ENCODE measurements at places on chromosomes 7 and 10.

- no peak for DNase-seq
These were observed 28.7 kb downstream of the ST8SIA6 start for GRCh38 chr10:17425584-17426262.

- DNase-seq, result no peak
These were observed 303.6 kb downstream of the MAGI2 start for GRCh38 chr7:79149831-79150230.

DNA sequence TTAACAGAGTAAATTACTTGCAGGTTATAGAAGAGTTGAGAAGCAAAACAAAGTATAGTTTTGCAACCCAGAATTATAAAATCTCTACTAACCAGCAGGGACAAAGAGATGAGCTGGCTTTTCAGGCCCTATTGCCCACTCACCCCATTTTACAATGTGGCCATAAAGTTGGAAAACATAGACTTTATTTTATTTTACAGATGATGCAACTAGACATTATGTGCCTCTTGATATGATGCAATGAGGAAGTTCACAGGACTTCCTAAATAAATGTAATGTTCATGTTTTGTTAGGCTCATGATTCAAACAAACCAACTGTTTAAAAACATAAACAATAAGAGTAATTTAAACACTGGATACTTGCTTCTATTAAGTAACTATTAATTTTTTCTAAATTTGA lies 141.1 kb upstream of the WNT16 start:
- DNase-seq, result no peak

DNA sequence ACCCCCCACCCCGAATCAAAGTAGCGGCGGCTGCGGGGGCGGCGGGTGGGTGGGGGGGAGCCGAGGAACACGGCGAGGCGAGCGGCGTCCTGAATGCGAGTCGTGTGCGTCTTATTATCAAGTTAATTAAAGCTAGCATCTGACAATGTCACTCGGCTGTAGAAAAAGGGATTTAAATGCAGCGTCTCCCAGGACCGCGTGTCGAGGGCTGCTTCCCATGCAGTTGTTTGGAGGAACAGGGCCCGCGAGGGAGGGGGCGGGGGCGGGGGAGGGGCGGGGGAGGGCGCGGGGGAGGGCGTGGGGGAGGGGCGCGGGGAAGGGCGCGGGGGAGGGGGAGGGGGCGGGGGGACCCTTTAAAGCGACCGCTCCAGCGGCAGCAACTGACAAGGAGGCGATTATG lies 2.7 kb upstream of the UNCX start:
- DNase-seq, result no peak

- DNase-seq, result peak; percentile 99
These were observed 39.8 kb downstream of the ITPRID1 start for GRCh38 chr7:31553661-31554081.

DNA sequence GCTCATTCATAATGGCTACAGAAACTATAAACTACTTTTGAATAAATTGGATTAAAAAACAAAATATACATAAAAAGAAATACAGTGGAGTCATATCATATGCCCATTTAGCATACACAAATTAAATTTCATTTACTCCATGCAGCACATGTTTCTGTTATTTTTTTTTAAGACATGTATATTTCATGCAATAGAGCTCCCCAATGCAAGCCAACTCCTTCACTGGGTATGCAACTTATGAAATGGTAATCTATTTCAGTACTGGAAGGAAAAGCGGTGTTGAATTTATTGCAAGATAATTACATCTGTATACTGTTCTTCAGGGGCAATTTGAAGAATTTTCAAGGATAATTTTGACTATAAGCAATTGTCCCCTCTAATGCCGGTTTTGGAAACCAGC lies 49.9 kb downstream of the NEUROD6 start:
- no peak for DNase-seq

DNA sequence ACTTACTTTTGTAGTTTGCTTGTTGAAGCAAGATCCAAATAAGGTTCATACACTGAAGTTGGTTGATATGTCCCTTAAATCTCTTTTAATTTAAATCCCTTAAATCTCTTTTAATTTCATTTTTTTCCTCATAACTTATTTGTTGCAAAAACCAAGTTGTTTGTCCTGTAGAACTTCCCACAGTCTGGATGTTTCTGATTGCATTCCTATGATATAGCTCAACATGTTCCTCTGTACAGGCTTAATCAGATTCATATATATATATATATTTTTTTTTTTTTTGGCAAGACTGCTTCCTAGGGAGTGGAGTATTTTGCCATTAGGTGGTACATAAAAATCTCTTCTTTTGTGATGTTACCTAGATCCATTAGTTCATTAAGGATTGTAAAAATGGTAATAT lies 174.9 kb upstream of the MKLN1 start:
- DNase-seq, result no peak

DNA sequence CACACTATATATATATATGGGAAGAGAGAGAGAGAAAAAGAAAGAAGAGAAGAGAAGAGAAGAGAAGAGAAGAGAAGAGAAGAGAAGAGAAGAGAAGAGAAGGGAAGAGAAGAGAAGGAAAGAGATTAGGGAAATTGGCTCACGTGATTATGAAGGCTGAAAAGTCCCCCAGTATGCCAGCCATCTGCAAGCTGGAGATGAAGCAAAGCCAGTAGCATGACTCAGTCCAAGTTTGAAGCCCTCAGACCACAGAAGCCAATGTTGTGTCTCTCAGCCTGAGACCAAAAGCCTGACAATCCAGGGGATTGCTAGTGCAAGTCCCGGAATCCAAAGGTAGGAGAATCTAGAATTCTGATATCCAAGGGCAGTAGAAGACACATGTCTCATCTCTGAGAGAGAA lies 206.3 kb upstream of the PRSS1 start:
- no peak for DNase-seq

- peak; percentile 5 for DNase-seq
These were observed 1.9 kb downstream of the TMEM229A start for GRCh38 chr7:124030964-124031363.

DNA sequence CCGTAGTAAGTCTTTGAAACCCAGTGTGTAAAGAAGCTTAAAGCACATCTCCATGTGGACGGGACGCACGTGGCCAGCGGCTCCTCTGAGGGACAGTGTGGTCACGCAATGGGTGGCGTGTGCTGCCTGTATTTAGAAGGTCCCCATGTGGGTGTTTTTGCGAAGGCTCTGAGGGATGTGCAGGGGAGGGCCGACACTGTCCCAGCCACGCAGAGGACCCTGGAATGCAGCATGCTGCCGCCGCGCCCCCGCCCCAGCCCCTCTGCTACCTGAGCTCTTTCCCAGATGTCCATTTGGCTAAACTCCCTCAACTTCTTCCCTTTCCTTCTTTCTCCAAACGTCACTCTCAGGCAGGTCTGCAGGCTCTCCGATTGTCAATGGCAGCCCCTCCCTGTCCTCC lies 8.8 kb downstream of the PFKP start:
- no peak for DNase-seq

GRCh38 chr10:2117641-2118040 lies 380.3 kb upstream of the ADARB2 start:
- no peak for DNase-seq

- no peak for DNase-seq
These were observed 71.8 kb upstream of the EMX2 start for GRCh38 chr10:117470733-117471132.

- no peak for DNase-seq
These were observed 81.4 kb downstream of the GOLGA7B start for GRCh38 chr10:97931041-97931440.

DNA sequence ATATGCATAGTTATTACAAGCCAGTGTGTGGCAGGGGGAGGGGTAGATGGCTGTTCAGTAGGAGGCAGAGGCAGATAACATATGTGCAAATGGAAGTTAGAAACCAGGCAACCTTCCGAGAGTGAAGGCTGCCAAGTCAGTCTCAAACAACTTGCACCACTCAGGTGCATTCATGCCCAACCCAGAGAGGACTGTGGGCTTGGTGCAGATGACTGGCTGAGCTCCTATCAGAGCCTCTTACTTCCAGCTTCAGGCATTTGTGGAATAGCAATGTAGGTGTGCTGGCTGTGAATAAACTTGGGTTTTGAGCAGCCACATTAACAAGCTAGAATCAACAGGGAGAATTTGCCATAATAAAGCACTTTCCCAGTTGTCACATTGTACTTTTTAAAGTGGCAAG lies 789.8 kb downstream of the PHTF2 start:
- DNase-seq, result no peak

- DNase-seq, result no peak
These were observed 92.1 kb upstream of the DNAJB6 start for GRCh38 chr7:157244516-157245294.

Data from NCI-H2029 treated with DMSO at 0.1 percent for 48 hours (cell line).